NCI-H2081 (cell line): ENCODE measurements at places on chromosomes 13 and 19.

GRCh38 chr19:35207391-35207871 is 21.1 kb downstream of the FAM187B start:
- DNase-seq, result no peak

DNA sequence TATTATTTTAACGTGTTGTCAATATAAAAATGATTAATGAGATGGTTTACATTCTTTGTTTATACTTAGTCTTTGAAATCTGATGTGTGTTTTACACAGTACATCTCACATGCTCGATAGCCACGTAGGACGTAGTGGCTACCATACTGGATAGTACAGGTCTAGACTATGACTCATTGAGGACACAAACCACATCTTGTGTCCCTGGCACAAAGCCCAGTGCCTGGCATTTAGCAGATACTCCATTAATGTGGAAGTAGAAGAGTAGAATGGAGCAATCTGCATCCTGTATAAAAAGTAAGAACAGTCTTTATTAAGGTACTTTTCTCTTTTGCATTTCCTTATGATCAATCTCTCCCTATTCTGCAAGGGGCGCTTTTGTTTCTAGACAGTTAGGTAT is 49.0 kb upstream of the FRY start:
- DNase-seq, result peak; percentile 46

GRCh38 chr13:48571126-48571913 is 38.4 kb upstream of the RCBTB2 start:
- no peak for DNase-seq

DNA sequence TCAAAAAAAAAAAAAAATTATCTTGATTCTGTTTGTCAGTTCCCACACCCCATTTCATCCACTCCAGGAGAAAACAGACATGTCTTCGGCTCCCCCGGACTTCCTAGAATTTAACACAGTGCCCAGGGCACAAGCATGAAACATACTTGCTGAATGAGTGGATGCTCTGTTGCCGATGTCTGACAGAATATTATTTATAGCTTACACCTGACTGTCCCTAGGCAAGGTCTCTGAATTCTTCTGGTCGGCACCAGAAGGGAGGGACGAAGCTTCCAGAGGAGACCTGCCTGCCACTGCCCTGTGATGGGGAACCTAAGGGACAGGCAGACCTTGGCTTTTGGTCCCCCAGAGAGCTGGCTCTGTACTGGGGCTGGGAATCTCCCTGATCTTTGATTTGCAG is 43.9 kb upstream of the PEG3 start:
- no peak for DNase-seq

DNA sequence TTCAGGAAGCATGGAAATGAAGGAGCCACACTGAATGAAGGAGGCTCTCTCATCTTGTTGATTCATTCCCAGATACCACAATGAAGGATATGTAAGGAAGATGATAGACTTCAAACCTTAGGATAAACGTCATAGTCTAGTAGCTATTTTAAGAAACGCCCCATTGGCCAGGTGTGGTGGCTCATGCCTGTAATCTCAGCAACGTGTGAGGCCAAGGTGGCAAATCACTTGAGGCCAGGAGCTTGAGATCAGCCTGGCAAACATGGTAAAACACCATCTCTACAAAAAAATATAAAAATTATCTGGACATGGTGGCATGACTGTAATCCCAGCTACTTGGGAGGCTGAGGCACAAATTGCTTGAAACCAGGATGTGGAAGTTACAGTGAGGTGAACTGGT is 17.1 kb upstream of the ZNF841 start:
- DNase-seq, result no peak

GRCh38 chr13:37481885-37482227 is 116.7 kb downstream of the POSTN start:
- DNase-seq, result peak; percentile 38

DNA sequence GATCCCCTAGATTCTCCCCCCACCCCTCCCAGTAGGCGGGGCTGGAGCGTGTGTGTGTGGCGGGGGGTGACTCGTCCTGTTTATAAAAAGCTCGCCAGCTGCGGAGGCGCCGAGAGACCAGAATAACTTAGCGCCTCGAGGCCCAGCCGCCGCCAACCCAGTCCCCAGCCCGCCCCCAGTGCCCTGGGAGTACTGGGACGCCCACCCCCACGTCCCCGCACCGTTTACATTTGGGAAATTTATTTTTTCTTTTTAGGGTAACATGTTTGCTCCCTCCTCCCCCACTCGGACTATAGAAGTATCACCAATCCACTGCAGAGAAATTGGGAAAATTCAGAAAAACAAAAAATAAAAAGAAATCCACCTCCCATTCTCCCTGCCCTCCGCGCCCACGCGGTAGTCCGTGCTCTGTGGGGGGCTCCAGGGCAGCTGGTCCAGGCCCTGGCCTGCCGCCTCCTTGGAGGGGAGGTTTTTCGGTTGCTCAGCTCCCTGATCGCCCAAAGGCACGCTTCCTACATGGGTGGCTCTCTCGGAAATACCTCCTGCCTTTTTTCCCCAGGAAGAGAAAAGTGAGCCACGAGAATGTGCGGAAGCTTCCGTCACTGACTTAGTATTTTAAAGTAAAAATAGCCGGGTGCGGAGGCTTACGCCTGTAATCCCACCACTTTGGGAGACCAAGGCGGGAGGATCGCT is 1.5 kb upstream of the RAB3A start:
- DNase-seq, result peak; percentile 54

DNA sequence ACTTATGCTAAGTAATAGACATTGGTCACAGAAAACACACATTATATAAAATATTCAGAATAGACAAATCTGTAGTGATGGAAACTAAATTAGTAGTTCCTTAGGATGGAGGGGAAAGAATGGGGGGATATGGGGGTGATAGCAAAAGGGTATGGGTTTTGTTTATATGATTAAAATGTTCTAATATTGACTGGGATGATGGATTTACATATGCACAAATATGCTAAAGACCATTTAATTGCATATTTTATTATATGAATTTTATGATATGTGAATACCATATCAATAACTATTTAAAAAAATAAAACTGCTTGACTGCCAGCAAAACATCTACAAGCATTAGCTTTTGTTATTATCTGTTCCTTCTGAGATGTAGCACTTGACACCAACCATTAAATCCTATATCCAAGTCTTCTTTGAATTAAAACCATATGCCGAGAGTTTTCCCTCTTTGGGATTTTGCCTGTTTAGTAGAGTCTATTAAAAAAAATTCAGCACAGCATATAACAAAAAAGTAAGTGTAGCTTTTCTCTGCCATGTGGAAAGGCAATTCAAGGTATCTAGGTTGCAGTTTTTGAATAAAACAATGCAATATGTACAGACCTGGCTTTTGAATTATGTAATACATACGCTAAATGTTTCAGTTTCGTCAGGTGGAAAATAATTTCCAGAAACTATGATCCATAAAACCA is 2584.1 kb upstream of the PCDH20 start:
- DNase-seq, result no peak

DNA sequence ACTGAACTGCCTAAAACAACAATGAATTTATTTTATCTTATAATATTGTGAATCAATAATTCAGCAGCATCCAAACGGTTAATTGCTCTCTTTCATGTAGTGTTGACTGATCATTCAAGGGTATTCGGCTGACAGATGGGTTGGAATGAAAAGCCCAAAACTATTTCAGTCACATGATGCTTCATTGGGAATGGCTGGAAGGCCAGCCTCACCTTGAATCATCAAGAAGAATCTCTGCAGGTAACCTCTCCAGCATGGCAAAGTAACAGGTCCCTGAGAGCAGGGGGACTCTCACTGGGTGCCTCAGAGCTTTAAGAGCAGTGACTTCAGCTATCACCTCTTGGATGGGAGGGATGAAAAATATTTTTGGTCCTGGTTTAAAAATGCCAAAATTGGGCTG is 1395.7 kb downstream of the OLFM4 start:
- DNase-seq, result no peak

DNA sequence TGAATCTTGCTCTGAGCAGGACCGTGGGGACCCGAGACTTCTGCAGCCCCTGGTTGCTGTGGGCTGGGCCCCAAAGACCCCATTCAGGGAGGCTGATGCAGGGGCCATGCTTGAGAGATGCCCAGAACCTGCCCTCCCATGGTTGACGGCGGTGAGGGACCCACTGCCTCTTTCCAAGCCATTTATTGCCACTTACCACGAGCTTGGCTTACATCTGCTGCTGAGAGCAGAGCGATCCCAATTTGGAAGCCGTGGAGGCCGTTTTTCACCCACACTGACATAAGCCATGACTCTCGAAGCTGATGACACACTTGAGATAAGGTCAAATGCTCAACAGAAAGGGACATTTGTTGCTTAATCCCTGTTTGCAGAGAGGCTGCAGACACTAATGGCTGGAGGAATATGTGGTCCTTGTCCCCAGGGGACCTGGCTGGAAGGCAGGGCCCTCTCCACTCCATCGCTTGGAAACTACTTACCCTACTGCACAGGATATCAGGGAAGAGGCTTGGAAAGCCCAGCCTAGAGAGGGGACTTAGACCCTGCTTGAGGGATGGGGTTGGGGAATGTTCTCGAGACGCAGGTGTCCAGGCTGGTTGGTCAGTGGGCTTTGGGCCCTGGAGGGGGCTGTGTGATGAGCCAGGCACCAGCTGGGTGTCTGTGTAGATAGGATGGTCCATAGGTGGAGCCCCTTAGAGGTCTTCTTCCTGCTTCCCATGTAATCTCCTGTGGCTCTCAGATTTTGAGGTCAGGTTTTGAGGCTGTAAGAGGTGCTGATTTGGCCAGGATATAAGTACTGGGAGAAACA is 15.3 kb downstream of the ZNF536 start:
- DNase-seq, result no peak

- no peak for DNase-seq
Measured at GRCh38 chr13:63086286-63086685, 1670.6 kb upstream of the PCDH20 start.

DNA sequence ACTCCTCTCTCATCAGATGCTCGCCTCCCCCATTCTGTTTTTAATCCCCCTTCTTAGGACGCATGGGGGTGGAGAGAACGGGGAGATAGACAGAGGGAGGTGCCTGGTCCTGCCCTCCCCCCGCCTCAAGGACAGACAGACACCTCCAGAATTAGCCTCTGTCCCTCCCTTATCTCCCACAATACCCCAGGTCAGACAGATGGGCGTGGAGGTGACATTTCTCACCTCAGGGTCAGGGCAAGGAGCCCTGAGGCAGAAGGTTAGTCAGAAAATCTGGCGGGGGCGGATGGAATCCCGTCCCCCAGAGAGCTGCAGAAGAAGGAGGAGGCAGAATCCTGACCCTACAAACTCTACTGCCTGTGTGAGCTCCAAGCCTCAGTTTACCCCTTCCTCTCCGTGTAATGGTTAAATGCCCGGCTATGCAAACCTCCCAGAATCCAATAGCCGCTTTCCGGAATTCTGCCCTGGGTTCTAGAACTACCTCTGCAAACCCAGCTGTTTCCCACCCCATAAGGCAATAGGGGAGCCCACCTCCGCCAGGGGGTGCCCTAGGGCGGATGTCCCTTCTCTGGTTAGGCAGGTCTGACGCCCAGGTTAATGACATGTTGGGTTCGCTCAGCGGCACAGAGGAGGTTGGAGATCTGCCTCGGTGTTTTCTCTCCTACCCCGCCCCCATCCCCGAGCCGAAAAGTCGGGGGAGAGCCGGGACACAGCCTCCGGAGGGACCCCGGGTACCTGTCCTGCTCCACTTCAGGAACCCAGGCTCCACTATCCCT is 900 bp downstream of the PPP1R13L start:
- DNase-seq, result no peak

- no peak for DNase-seq
Measured at GRCh38 chr13:46015366-46015765, 37.2 kb downstream of the ZC3H13 start.

- DNase-seq, result peak; percentile 6
Measured at GRCh38 chr19:39038098-39038497, 5.7 kb upstream of the FBXO27 start.

GRCh38 chr19:10227026-10227971 is 3.8 kb downstream of the S1PR2 start:
- no peak for DNase-seq

GRCh38 chr13:98962901-98963590 is 14.8 kb downstream of the DOCK9 start:
- no peak for DNase-seq

- DNase-seq, result peak; percentile 35
Measured at GRCh38 chr13:34750078-34750931, 191.8 kb upstream of the NBEA start.

- DNase-seq, result no peak
Measured at GRCh38 chr13:42715909-42716308, 65.5 kb upstream of the FAM216B start.

GRCh38 chr19:12867120-12868099 is 13.8 kb downstream of the DNASE2 start:
- no peak for DNase-seq

GRCh38 chr13:100773429-100773828 is 98.8 kb upstream of the TMTC4 start:
- no peak for DNase-seq

DNA sequence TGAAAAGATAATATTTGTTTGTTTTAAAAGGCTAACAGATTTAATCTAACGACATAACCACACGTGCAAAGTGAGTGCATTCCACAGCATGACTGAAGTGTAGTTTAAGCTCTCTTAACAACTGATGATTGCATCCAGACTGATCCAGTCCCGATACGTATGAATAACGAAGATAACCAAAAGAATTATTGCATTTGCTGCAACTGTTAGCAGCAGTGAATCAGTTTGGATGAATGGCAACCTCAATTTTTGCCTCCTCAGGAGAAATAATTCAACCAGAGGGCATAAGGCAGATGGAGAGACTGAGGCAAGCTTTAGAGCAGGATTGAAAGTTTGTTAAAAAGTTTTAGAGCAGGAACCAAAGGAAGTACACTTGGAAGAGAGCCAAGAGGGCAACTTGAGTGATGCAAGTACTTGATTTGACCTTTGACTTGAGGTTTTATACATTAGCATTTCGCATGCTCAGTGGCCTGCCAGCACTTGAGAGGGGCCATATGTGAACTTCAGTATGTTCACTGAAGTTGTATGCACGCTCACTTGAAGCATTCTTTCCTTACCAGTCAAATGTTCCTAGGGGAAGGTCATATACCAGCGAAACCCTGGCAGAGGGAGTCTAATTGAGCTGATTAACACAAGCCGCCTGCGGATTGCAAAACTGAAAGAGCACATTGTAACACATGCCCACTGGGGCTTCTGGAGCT is 835.0 kb upstream of the PCDH20 start:
- no peak for DNase-seq

DNA sequence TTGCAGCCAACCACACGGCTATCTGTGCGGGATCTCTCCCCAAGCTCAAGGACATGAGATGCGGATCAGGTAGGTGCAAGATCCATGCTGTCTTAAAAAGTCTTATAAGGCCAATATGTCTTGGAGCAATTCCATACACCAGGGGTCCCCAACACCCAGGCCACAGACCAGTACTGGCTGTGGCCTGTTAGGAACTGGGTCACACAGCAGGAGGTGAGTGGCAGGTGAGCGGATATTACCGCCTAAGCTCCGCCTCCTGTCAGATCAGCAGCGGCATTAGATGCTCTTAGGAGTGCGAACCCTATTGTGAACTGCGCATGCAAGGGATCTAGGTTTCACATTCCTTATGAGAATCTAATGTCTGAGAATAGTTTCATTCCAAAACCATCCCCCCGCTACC is 68.8 kb upstream of the ZNF599 start:
- DNase-seq, result no peak
